ENCODE measurements at places on chromosomes 16 and 17. TPM values are rescaled to one million over a fixed set of nuclear protein-coding genes. Genes with fewer than 3 reads are reported as not detected.

- DNase-seq, result no peak
Measured at GRCh38 chr17:36598951-36599401, 2.4 kb upstream of the MRM1 start.

GRCh38 chr16:9429646-9430330 lies 338.3 kb downstream of the HAPSTR1 start:
- DNase-seq, result no peak

GRCh38 chr16:4709481-4709880 lies 16.1 kb downstream of the NUDT16L1 start:
- DNase-seq, result no peak

Gene PGS1
- 17.7 TPM for total RNA-seq

Gene ZNF385C
- 0.13 TPM for total RNA-seq

Gene NAGS
- total RNA-seq, result 1.4 TPM

Gene MT1A
- total RNA-seq, result 19.0 TPM

DNA sequence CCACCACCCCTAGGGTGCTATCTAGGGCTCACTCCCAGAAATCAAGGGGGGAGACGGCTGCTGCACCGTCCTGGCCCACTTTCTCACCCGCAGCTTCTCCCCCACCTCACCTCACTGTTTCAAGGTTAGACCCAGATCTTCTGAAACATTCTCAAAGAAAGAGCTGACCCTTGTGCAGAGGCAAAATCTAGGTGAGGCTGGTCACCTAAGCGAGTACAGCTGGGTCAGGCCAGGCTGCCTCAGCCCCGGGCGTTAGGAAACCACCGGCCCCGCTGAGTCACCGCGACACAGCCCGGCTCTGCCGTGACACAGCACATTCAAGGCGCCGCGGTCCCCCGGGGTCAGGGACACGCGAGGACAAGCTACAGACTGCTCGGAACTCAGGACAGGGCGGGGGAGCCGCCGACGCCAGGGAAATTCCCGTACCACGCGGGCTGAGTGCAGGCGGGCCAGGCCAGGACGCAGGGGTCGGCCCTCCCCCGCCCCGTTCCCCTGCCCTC lies 27.1 kb downstream of the GNPTG start:
- peak; percentile 91 for DNase-seq

DNA sequence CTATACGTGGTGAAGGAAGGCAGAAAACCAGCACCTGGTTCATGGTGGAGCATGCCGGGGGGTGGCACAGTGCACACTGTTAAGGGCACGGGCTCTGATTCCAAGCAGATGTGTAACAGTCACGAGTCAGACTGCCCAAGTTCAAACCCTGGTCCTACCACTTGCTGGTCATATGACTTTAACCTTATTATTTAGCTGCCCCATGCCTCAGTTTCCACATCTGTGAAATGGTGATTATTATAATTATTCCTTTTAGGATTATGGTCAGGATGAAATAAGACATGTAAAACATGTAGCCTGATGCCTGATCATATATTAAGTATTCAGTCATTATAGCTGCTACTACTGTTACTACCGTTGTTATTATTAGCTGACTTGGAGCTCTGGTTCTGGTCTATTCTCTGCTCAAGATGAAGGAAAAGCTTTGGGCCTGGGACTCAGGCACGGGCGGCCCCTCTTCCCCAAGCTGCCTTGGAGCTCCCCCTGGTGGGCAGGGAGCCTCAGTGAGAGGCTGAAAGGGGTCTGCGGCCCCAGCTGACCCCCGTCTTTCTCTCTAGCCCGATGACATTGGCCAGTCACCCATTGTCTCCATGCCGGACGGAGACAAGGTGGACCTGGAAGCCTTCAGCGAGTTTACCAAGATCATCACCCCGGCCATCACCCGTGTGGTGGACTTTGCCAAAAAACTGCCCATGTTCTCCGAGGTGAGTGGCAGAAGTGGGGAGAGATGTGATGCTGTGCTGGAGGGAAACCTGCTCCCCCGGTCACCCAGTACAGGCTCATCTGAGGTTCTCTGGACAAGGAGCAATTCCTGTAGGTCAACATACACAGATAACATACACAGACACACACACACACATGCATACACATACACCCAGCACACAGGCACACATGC lies 14.0 kb downstream of the NR1D1 start:
- DNase-seq, result peak; percentile 68

GRCh38 chr17:36525113-36525512 lies 9.6 kb downstream of the MYO19 start:
- DNase-seq, result no peak

- DNase-seq, result no peak
Measured at GRCh38 chr16:69301187-69301586, 10.0 kb upstream of the VPS4A start.

- no peak for DNase-seq
Measured at GRCh38 chr17:71724339-71724738, 396.5 kb upstream of the SOX9 start.

DNA sequence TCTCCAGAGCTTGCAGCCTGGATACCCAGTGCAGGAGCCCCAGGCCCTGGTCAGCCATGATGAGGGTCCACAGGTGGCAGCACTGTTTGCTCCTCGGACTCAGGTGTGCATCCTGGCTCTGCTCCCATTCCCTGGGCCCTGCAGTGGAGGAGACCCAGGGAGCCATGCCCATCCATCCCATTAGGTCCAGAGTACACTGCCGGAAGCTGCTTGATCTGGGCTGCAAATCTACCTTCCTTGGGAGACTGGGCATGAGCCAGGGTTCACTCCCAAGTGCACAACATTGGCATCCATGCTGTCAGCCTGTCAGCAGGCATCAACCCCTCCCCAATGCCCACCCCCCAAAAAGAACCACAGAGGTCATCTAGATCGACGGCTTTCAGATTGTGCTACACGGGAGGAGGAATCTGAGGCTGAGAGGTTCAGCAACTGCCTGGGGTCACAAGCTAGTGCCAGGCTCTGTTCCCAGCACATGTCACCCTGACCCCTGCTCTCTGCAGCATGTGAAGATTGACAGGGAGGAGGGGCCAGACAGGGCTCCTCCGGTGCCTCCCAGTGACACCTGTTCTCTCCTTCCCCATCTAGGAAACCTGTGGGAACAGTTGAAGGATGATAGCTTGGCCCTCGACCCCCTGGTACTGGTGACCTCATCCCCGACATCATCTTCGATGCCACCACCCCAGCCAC lies 15.7 kb downstream of the UNC119 start:
- DNase-seq, result no peak

- no peak for DNase-seq
Measured at GRCh38 chr17:17443173-17443572, 33.6 kb upstream of the MED9 start.

Gene NECAB2
- not detected for total RNA-seq

DNA sequence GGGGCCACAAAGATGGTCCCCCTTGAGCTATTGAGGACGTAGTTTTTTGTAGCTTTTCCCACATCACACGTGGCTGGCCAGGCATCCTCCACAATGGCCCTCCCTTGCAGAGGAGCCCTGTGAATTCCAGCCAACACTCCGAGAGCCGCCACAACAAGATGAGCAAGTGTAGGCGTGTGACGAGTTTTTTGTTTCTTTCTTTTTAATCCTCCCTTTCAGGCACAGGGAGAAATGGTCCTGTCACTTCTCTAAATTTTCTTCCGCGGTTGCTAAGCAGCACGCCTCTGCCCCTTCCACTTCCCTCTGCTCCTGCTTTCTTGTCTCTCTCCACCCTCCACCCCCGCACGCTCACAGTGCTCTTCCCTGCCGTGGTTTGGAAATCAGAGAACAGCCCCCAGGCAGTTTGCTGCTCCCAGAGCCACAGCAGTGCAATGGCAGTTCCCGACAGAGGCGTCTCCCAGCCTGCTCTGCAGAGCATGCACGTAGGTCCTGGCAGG lies 68.0 kb upstream of the MRTFB start:
- DNase-seq, result peak; percentile 68

Gene TM4SF5
- not detected for total RNA-seq

GRCh38 chr17:57925361-57925990 lies 29.7 kb downstream of the CUEDC1 start:
- no peak for DNase-seq

DNA sequence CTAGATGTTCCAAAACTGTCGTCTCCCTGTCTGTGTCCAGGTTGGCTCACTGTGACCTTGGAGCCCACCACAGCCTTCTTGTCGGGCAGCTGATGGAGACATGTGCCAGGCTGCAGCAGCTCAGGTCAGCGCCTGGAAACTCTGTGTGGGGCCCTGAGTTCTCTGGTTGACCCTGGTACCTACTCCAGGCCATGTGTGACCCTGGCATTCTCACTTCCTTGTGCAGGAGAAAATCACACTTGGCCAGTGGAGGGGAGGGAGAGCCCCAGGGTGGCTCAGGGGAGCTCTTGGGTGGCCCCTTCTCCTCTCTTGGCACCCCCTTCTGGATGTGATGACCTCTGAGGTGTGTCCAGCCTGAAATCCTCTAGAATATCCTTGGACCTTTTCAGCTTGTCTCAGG lies 25.0 kb upstream of the CPNE2 start:
- no peak for DNase-seq

GRCh38 chr17:73536700-73537605 lies 107.3 kb downstream of the SDK2 start:
- no peak for DNase-seq

Measured in left cardiac atrium (tissue), 4 donors.